ENCODE measurements at places on chromosomes 4 and X.
A peak's percentile ranks its signal among the peaks of the same experiment; 100 is the strongest.

DNA sequence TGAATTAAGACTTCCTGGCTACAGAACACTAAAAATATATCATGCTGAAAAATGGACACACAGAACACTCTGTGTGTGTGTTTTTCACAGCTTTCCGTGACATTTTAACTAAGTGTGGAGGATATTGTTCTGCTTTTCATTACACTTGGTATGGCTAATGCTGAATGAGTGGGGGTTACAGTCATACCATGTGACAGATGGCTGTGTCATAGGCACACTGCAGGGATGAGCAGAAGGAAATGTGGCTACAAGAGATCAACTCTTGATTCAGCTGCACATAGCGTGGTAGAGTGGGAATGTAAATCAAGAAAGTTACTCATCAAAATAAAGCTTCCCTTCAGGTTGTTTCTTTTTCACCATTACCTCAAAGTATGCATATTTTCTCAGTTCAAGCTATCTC lies 669.8 kb downstream of the IQCM start:
- DNase-seq, result no peak

DNA sequence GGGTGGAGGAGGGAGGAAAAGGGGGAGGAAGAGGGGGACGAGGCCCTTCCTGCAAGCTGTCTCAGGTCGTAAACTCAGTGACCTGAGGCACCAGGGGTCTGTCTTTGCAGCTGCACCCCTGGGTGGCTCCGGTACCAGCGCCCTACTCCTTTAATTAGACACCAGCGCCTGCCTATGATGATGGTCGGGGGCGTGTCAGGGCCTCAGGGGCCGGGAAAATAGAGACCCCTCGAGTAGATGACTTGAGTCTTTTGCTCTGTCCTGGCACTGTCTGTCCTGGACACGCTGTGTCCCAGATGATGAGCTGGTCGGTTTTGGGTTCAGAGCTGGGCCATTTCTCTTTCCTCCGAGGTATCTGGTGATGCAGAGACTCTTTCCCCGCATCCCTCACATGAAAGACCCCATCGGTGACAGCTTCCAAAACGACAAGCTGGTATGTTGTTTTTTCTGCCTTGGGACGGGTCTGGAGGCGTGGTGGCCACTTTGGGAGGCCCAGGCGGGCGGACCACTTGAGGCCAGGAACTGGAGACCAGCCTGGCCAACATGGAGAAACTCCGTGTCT lies 11.2 kb downstream of the SLC25A6 start:
- no peak for DNase-seq

- no peak for DNase-seq
Measured at GRCh38 chr4:185637163-185637875, 102.0 kb upstream of the PDLIM3 start.

DNA sequence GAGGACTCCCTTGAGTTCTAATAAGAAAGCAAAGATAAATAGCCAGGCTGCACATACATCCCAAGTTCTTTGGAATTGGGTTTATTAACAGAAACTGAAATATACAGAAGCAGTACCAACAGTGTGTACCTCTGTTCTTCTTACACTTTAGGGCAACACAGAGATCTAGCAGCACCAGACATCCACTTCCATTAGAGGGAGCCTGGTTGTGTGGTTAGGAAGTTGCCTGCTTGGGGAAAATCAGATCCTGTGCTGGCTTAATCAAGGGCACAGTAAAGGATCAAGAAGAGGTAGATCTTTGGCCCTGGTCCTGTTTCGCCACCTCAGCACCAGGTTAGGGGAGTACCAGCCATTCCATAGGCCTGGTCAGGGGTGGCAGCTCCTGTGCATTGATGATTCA lies 231.1 kb upstream of the ARHGAP24 start:
- DNase-seq, result no peak

DNA sequence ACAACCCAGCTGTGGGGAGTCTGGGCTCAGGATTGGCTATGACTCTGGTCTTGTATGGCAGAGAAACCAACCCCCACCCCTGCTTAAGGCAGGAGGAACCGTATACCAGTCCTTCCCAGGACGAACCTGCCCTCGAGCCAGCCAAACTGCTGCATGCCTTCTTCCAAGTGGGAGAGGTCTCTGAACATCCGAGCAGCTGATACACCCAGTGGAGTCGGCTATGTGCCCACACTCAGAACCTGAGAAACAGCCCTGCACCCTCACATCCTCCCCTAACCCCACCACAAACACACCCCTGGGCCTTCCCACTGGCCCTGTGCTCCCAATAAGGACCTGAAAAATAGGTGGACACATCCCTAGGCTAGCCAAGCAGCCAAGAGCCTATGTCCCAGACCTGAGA lies 21.8 kb downstream of the C4orf33 start:
- DNase-seq, result no peak

DNA sequence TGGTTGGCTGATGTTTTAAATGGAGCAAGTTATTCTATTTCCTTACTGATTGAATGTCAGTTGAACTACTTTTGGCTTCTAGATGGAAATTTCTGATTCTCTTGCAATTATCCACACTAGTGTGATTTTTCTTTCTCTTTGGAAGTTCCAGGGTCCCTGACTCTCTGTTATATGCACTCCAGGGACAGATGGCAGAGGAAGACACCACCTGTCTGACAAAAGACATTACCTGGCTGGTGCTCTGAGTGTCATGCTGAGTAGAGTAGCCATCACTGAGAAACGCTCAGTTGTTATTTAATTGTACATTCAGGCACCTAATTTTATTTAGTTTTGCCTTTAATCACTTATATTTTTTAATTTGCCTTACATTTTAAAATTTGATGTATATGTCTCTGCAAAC lies 105.4 kb upstream of the TLL1 start:
- DNase-seq, result no peak

GRCh38 chr4:102569200-102569599 lies 68.0 kb downstream of the NFKB1 start:
- DNase-seq, result no peak

DNA sequence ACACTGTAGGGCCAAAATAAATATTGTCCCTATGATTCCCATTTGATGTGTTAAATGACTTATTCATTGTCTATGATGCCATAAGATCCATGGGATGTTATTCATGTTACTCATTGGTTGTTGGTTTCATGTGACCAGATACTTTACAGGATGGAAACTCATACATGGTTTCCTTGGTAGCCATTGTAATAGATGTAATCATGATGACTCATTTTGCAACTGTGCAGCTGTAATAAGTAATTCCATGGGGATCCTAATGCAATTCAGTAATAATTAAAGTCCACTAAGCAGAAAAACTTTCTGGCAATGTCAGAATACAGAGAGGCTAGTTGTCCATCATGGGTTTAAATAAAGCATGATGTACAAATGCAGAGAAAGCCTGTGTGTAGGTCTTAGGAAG lies 389.7 kb upstream of the NR3C2 start:
- DNase-seq, result no peak

DNA sequence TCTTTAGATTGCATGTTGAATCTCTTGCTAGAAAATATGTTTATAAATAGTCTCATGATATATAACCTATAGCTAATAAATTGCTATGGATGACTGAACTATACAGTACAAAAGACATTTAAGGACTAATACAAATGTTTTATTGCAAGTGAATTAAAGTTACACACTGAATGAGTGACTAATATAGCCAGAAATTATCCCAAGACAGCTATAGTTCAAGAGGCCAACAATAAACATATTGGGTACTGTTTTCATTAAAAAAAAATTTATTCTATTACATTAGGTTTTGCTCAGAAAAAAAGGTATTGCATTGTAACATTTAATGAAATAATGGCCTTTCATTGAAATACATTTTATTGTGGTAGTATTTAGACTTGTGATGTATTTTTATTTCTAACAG lies 819.1 kb downstream of the TRIML1 start:
- no peak for DNase-seq

DNA sequence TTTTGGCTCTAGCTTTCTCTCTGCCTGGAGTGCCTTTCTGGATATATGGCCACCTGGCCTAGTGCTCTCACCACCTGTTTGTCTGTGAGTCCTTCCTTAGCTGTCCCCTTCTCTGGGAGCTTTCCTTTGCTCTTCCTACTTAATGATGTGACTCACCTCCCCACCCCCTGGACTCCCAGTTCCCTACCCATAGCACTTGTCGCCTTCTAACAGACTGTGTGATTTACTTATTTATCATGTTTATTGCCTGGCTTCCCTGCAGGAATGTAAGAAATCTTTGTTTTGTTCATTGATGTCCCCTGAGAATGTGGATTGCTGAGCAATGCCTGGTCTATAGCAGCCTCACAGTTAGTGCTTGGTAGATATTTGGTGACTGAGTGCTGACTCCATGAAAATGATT lies 18.9 kb downstream of the ADD1 start:
- DNase-seq, result no peak

- no peak for DNase-seq
Measured at GRCh38 chrX:7170898-7171297, 22.9 kb upstream of the PUDP start.

DNA sequence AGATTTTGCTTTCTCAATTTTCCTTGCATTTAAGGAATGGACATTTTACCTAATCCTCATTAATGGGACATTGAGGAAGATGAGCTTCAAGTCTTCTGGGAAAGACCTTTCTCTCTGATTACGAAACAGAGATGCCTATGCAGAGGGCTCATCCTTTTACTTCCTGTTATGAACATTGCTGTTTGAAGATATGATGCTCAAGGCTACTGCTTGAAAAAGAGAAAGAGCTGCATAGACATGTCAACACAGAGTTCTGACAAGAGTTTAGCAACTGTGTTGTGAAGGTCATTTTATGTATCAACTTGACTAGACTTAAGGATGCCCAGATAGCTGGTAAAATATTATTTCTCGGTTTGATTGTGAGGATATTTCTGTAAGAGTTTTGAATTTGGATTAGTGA lies 13.8 kb upstream of the GNPDA2 start:
- DNase-seq, result no peak

- DNase-seq, result no peak
Measured at GRCh38 chr4:31613946-31614623, 893.9 kb downstream of the PCDH7 start.

DNA sequence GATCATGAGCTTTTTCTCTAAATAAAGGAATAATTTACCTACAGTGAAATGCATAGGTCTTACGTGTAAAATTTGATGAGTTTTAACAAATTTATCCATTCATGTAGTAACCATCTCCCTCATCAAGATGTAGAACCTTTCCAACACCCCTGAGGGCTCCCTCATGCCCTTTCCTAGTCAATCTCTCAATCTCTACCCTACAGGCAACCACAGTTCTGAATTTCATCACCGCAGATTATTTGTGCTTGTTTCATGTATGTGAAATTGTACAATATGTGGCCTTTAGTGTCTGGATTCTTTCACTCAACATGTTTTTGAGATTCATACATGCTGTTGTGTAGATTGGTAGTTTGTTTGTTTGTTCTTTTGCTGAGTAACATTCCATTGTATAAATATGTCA lies 2.1 kb downstream of the VGLL1 start:
- DNase-seq, result no peak

DNA sequence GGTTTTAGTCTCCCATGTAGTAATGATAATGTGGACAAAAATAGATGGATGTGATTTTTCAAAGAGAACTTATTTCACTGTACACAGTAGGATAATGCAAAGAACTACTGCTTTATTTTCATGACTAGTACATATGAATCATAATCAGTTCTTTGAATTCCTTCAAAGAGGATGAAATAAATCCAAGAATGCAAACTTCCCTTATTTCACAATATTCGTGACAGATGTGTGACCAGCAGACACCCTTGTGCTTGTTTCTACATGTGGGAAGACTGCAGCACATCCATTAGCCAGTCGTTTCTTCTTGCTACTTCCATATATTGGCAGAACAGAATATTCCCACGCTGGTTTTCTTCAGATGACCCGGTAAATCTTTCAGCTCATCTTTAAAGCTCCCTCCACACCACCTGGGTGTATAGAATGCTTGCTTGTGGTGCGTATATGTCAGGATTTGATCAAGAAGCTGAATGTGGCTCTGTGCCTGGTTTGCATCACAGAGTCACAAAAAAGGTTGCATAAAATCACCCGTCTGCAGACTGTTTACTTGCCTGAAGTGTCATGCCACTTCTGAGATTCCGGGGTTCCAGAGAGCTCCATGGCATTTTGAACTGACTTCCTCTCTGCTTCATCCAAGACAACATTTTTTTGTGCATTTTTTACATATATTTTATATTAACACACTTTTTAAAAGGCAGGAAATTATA lies 47.7 kb upstream of the FAT4 start:
- DNase-seq, result no peak

DNA sequence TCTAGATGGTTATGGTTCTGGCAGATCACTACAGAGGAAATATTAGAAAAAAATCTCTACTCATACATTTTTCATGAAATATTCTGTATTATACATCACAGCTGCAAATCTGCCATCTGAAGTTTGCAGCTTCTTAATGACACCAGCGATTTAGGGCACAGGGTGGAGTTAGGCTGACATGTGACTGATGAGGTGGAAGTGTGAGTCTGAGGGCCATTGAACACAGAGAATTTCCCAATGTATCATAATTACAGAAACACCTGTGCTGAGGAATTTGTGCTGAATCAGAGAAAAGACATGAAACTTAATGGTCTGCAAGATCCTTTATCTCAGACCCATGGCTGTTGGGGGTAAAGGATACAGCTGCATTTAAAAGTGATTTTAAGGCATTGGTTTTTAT lies 2025.6 kb upstream of the AGA start:
- no peak for DNase-seq

- DNase-seq, result peak; percentile 24
Measured at GRCh38 chrX:47191331-47191730, 2.3 kb upstream of the UBA1 start.

DNA sequence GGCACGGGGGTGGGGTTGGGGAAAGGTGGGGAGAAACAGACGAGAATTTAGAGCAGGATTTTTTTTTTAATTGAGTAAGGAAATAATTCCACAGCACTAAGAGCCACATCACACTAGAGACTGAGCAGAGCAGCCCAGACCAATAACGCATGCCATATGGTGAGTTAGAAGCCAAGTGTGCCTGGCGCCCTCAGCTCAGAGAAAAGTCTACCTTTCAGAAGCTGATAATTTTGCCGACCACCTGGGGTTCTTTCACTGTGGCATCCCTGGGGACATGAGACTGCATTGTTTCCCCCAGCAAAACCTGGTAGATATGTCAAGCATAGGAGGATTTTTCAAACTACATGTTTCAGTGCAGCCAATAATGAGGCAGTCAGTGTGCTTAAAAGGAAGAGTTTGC lies 516.8 kb downstream of the SMARCA1 start:
- no peak for DNase-seq

DNA sequence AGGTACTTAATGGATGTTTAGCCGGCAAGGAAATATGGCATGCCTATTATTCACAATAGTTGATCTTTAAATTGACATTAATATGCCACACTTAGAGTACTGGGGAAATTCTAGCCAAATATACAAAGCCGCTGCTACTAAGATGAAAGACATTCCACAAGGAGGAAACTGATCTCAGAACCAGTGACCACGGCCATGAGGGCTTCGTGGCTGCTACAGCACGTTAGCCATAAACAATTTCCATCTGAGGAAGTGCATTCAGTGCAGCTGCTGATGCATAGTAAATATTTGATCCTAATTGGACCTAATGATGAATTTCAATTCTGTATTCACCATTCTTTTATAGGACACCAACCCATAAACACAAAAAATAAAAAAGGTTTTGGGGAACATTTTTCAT lies 59.1 kb downstream of the SORBS2 start:
- no peak for DNase-seq

- DNase-seq, result no peak
Measured at GRCh38 chr4:122665161-122665929, 44.5 kb upstream of the IL21 start.

Data from activated T-helper 2 cell treated with anti-CD3 and anti-CD28 coated beads, Interferon-gamma antibody, Interleukin-2, Interleukin-4, amounts not matched to agents 10 μg/mL and 5 μg/mL and 100 μg/mL, durations not matched to agents 14 hours and 24 hours and 36 hours (primary cell).